ENCODE measurements at places on chromosomes 7 and 10.
A peak's percentile ranks its signal among the peaks of the same experiment; 100 is the strongest.

GRCh38 chr10:77837248-77837924, 89.2 kb downstream of the DLG5 start:
- DNase-seq = peak; percentile 33

DNA sequence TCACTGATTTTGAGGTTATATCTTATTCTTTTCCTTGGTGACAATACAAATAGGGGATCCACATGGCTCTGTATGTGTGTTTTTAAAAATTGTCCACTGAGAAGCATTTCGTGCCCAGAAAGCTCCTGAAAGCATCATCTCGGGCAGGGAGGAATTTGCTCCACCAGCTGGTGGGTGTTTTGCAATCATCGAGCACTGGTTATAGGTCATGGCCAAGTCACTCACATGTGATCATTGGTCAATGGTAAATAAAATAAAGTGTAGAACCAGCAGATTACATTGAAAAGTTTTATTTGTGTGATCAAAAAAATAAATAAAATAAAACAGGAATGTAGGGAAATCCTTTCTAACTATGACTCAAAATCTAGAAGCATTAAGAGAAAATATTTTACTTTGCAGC, 23.0 kb upstream of the SNX13 start:
- peak; percentile 56 for DNase-seq

GRCh38 chr7:37027104-37027503, 302.8 kb upstream of the AOAH start:
- DNase-seq = no peak

GRCh38 chr10:24463611-24464426, 254.9 kb downstream of the KIAA1217 start:
- peak; percentile 94 for DNase-seq

GRCh38 chr10:132417257-132417910, 20.4 kb downstream of the PWWP2B start:
- no peak for DNase-seq

DNA sequence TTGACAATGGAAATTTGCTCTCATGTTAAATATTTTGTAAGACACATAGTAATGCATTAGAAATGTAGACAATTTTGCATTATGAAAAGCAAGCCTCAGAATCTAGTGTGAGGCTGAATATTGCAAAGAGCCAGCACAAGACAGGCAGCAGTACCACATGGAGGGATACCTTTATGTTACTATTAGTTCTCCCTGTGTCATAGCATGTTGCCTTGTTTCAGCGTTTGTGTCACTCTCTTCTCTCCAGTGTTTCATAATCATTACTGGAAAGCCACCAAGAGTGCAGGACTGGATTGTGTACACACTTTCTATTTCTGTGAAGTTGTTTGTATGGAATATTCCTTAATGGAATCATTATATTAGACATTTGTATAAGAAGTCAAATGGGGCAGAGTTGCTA, 8.5 kb downstream of the AHR start:
- no peak for DNase-seq

DNA sequence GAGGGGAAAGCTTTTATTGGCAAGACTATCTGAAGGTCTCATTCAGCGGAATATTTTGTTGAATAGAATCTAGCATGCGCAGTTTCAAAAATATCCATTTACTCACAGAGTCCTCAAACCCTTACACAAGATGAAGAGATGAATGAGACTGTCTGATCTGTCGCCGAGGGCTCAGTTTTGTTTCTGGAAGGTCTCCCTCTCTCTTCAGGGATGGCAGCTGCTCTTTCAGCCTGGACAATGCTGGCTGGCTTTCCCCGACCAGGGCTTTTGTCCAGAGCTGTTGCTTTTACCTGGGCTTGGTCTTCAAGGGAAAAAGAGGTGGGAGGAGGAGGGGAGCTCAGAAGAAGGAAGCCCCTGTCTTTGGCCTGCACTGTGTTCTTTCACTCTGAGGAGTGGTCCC, 81.9 kb upstream of the BTBD16 start:
- no peak for DNase-seq

- DNase-seq = peak; percentile 11
Measured at GRCh38 chr7:91083855-91084644, 180.2 kb upstream of the FZD1 start.

GRCh38 chr10:29169021-29169420, 119.8 kb upstream of the LYZL1 start:
- DNase-seq = no peak

DNA sequence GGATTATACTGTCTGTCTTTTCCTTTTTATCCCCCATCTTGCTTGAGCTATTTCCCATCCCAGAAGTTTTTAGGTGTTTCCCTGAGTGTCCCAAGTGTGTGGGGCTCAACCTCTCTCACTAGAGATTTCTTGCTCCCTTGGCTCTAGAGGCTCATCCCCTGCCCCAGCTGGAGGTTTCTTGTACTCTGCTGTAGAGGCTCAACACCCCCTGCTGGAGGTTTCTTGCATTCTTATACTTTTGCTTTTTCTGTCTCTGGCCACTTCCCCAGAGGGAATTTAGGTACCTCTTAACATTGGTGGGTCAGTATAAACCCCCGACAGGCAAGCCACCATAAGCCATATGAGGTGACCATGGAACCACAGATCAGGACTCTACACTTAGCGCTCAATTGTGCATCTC, 114.2 kb upstream of the FAM3C start:
- no peak for DNase-seq

- DNase-seq = peak; percentile 27
Measured at GRCh38 chr10:69516316-69516715, 56.9 kb downstream of the NEUROG3 start.

GRCh38 chr7:44580945-44581878, 819 bp downstream of the TMED4 start:
- DNase-seq = peak; percentile 9

DNA sequence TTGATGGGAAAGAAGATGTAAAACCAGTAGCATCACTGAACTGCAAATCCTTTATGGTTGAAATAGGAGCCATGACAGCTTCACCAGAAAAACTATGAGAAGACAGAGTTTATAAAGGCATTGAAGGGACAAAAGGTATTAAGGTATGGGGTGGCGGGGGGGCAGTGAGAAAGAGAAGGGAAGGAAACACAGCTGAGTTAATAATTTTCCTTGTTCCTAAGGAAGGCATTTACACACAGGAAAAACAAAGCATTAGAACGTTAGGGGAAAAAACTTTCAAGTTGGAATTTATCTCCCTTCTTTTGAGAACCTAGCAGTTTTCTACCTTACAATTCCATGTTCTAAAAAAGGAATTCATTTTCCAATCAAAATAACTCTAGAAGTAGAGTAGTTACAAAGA, 4.4 kb downstream of the LARP4B start:
- no peak for DNase-seq

DNA sequence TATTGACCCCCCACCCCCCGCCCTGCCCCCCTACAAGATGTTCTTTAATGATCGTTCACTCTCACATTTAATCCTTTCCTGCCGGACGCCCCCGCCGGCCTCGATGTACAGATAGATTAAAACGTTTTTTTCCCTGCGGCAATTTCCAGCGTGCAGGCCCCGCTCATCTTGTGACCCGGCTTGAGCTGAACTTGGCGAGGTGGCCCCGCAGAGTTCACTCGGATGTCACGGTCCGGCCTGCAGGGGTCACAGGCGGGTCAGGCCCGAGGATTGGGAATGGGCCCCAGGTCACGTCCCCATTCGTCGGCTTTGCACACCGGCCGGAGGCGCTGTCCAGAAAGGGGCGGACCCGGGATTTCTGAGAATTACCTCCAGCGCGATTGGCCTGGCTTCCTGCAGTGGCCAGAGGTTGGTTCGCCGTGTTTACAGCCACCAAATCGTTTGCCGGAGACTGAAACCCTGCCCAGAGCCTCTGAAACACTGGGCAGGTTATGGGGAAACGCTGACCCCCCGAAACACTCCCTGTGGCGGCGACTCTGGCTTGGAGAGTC, 1.9 kb upstream of the CYP26A1 start:
- no peak for DNase-seq

DNA sequence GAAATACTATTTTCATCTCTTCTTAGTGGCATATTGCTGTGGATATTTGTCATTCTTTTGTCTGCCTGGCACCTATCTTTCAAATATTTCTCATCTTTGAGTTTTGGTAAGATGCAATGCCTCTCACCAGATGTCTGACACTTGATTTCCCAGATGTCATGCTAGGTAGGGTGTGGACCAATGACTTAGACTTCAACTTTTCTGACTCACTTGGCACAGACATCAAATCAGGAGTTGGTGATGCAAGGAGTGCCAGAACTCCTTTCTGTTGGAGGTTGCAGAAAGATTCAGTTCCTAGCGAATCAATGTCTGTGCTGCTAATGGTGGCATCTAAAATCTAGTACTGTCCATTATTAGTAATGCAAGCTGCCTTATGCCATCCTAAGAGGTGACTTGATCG, 216.9 kb upstream of the FERD3L start:
- DNase-seq = peak; percentile 13

DNA sequence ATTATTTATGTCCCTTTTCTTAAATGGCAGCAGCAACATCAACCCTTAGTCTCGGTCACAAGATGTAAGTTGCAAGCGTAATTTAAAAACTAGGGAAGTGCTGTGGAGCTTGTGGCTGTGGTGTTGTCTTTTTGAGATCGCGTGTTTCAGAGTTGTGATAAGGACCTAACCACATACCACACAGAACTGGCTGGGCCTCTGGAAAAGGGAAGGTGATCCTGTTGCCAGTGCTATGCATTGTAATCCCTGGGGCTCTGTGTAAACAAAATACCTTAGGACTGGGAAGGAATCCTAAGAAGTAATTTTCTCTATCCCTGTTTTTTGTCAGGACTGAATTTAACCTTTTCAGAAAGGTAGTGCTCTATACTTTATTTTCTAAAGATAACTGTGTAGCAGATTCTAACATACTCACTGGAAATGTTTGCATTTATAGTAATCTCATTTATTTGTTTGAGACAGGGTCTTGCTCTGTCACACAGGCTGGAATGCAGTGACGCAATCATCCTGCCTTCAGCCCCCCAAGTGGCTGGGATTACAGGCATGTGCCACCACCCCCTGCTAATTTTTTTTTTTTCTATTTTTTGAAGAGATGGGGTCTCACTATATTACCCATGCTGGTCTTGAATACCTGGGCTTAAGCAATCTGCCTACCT, 60.4 kb downstream of the INPP5F start:
- no peak for DNase-seq

- DNase-seq = no peak
Measured at GRCh38 chr7:158993591-158993990, 137.2 kb downstream of the DYNC2I1 start.

DNA sequence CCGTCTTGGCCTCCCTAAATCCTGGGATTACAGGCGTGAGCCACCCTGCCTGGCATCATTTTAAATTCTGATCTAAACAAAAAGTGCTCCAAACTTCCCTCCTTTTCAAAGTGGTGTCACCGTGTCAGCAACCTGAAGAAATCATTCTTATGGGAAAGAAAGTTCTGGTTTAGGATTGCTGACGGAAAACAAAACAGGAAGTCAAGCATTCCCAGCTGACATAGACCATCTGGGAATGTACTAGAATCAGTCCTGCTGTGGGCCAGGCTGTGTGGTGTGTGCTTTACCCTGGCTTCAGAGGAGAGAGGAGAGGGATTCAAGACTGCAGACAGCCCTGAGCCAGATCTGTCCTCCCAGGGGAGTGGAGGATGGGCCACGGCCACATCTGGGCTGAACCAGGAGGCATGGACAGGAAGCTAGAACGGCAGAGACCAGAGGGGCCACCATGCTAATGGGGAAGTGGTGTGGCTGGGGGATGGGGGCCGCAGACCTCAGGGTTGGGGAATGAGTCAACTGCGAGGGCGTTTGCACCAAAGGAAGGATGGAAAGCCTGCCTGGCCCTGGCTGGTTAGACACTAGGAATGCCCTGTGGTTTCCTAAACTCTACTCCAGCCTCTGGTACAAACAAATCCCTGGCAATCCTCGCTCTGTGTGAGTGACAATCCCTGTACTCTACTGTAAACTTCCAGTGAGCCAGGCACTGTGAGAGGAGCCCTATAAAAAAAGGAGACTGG, 16.7 kb upstream of the CLIP2 start:
- peak; percentile 96 for DNase-seq

GRCh38 chr10:11113156-11113555, 95.5 kb downstream of the CELF2 start:
- no peak for DNase-seq

DNA sequence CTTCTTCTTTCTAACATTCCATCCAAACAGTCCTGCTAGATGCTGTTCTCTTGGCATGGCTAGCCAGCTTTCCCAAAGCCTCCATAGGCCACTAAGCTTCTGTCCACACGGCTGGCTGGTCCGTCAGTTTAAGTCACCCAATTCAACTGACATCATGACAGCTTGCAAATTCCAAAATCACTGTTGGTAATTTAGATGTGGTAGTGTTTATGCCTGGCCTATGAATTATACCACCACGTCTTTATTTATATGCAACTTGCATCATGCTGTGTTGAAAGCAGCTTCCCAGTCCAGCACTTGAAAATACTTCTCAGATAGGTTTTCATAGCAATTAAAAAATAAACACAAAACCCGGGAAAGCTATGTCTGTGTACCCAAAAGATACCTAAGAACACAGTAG, 2.2 kb upstream of the VIM start:
- DNase-seq = no peak

DNA sequence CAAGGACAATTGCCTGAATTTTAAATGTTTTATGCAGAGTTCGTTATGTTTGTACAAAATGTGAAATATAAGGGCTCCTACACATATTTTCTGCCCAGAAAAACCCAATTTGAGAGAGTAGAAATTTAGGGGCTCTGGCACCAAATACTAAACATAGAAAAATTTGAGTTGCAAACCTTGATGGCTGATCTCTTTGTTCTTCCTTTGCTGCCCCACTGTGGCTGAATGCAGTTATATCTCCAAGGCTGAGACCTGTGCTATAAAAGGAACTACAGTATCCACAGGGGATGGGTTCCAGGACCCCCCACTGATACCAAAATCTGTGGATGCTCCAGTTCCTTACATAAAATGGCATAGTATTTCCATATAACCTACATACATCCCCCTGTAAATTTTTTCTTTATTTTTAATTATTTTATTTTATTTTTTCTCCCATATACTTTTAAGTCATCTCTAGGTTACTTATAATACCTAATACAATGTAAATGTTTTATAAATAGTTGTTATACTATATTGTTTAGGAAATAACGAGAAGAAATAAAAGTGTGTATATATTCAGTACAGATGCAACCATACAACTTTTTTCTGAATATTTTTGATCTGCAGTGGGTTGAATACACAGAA, 22.5 kb downstream of the CFAP43 start:
- peak; percentile 40 for DNase-seq

- DNase-seq = peak; percentile 48
Measured at GRCh38 chr7:158710651-158711102, 6.1 kb upstream of the NCAPG2 start.

DNA sequence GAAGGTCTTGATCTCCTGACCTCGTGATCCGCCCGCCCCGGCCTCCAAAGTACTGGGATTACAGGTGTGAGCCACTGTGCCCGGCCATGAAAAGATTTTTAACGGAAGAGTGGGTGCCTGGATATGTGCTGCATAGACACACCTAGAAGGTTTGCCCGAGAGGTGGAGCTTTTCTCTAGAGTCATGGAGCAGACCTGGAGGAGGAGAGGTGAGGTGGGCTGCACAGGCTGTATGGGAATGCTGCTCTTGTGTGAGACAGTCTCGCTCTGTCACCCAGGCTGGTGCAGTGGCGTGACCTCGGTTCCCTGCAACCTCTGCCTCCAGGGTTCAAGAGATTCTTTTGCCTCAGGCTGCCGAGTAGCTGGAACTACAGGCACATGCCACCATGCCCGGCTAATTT, 103.3 kb downstream of the ACTR3B start:
- no peak for DNase-seq
